ENCODE measurements at places on chromosomes 5 and 9. TPM values are rescaled to one million over a fixed set of nuclear protein-coding genes. Genes with fewer than 3 reads are reported as not detected.
A peak's percentile ranks its signal among the peaks of the same experiment; 100 is the strongest.

Gene TTC23L
- not detected for total RNA-seq

Gene GADD45G
- total RNA-seq: 0.64 TPM

Gene NSA2
- 66.1 TPM for total RNA-seq

- DNase-seq: no peak
These were observed 76.7 kb downstream of the GRAMD2B start for GRCh38 chr5:126499853-126500342.

- peak; percentile 53 for DNase-seq
These were observed 50.8 kb upstream of the CTNNA1 start for GRCh38 chr5:138702166-138703077.

GRCh38 chr9:96859461-96860198 lies 5.3 kb upstream of the ZNF782 start:
- DNase-seq: peak; percentile 75

- DNase-seq: peak; percentile 22
These were observed 67.0 kb downstream of the FRMD3 start for GRCh38 chr9:83471241-83471640.

GRCh38 chr5:142795251-142795650 lies 25.1 kb downstream of the ARHGAP26 start:
- DNase-seq: no peak
